Naive thymus-derived CD4-positive, alpha-beta T cell (primary cell): ENCODE measurements at places on chromosomes 5 and 9. TPM values are rescaled to one million over a fixed set of nuclear protein-coding genes. Genes with fewer than 3 reads are reported as not detected.
A peak's percentile ranks its signal among the peaks of the same experiment; 100 is the strongest.

EGFL7 gene
- 0.97 and 1.3 TPM in 2 replicates for total RNA-seq

ZNF483 gene
- total RNA-seq = 3.0 and 4.9 TPM in 2 replicates

EQTN gene
- not detected for total RNA-seq

CBY3 gene
- not detected for total RNA-seq

IER5L gene
- total RNA-seq = 3.8 TPM

PHYHD1 gene
- 1.5 TPM for total RNA-seq

CCNI2 gene
- 41.9 and 44.9 TPM in 2 replicates for total RNA-seq

MFAP3 gene
- 30.6 TPM for total RNA-seq

FKTN gene
- total RNA-seq = 10.8 TPM

FAM120AOS gene
- total RNA-seq = 47.2 TPM

WDR55 gene
- total RNA-seq = 47.6 TPM

- H3K4me1 ChIP-seq = no peaks in the 10 kb centered on the region
- peaks cover under 1% of the 10 kb centered on the region for H3K36me3 ChIP-seq
- H3K27ac ChIP-seq = no peak overlapping the region
These were observed 163.5 kb downstream of the SEMA6A start for GRCh38 chr5:116411101-116411571.

GRCh38 chr9:27701016-27701415 lies 127.7 kb upstream of the C9orf72 start:
- DNase-seq = no peak
- H3K27me3 ChIP-seq = no peaks in the 10 kb centered on the region
- no peaks in the 10 kb centered on the region for H3K36me3 ChIP-seq
- H3K4me1 ChIP-seq = no peaks in the 10 kb centered on the region
- H3K4me3 ChIP-seq = no peak overlapping the region

- no peak overlapping the region for H3K27ac ChIP-seq
- DNase-seq = no peak
- peaks cover 2% of the 10 kb centered on the region for H3K4me1 ChIP-seq
- H3K4me3 ChIP-seq = no peak overlapping the region
- H3K36me3 ChIP-seq = no peaks in the 10 kb centered on the region
These were observed 98.6 kb upstream of the IER5L start for GRCh38 chr9:129276486-129277230.

DNA sequence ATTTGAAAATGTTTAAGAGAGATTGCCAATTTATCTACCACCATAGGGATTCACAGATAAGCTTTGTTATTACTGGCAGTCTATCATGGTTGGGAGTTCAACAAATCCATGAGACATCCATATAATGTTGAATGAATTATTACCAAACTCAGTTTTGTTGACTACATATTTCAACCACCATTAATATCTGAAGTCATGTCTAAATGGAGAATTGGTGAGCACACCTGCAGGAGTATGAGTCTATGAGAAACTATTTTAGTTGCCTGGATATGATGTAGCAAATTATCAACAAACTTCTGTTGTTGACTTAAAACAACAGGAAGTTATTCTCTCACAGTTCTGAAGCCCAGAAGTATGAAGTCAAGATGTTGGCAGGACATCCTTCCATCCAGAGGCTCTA lies 126.8 kb upstream of the FBXL7 start:
- H3K27me3 ChIP-seq = no peaks in the 10 kb centered on the region
- no peaks in the 10 kb centered on the region for H3K4me1 ChIP-seq
- no peak for DNase-seq
- no peaks in the 10 kb centered on the region for H3K36me3 ChIP-seq
- no peak overlapping the region for H3K4me3 ChIP-seq

- H3K27ac ChIP-seq = no peak overlapping the region
- no peaks in the 10 kb centered on the region for H3K27me3 ChIP-seq
- no peaks in the 10 kb centered on the region for H3K36me3 ChIP-seq
- no peak for DNase-seq
- no peak overlapping the region for H3K4me3 ChIP-seq
These were observed 226.4 kb downstream of the DCP2 start for GRCh38 chr5:113202746-113203716.

GRCh38 chr5:140642718-140643117 lies 3.5 kb downstream of the TMCO6 start:
- no peak overlapping the region for H3K4me3 ChIP-seq
- no peak for DNase-seq
- peaks cover 40% of the 10 kb centered on the region for H3K36me3 ChIP-seq
- no peak overlapping the region for H3K27ac ChIP-seq
- H3K4me1 ChIP-seq = peaks cover 16% of the 10 kb centered on the region
- no peaks in the 10 kb centered on the region for H3K27me3 ChIP-seq

GRCh38 chr5:159385536-159385935 lies 55.2 kb upstream of the IL12B start:
- no peaks in the 10 kb centered on the region for H3K36me3 ChIP-seq
- DNase-seq = no peak
- H3K27ac ChIP-seq = no peak overlapping the region
- H3K4me1 ChIP-seq = no peaks in the 10 kb centered on the region
- no peak overlapping the region for H3K4me3 ChIP-seq

DNA sequence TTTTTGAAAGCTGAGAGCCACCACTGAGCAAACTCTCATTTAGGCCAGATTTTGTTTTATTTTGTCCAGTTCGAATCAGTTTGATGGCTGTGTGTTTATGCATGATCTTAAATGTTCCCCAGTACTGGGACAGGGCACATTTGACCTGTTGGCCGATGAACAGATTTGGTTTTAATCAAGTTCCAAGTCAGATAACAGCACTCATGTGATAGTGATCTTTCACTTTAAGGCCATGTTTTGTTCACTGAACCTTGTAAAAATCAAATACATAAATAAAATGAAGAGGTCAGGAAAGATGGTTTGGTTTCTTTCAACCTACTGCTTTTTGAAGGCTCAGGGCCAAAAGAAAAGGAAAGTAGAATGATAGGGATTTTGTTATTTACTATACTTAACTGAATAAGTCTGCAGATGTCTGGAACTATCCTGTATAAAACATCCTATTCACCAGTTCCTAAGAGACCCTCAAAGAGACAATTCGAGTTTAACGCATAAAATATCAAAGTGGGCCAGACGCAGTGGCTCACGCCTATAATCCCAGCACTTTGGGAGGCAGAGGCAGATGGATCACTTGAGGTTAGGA lies 77.2 kb downstream of the PGM5 start:
- no peaks in the 10 kb centered on the region for H3K27me3 ChIP-seq
- no peaks in the 10 kb centered on the region for H3K36me3 ChIP-seq
- H3K4me3 ChIP-seq = no peak overlapping the region
- no peaks in the 10 kb centered on the region for H3K4me1 ChIP-seq

- no peaks in the 10 kb centered on the region for H3K36me3 ChIP-seq
- no peak for DNase-seq
- H3K4me1 ChIP-seq = no peaks in the 10 kb centered on the region
- H3K27me3 ChIP-seq = no peaks in the 10 kb centered on the region
These were observed 542.4 kb upstream of the RGMB start for GRCh38 chr5:98231089-98231488.

DNA sequence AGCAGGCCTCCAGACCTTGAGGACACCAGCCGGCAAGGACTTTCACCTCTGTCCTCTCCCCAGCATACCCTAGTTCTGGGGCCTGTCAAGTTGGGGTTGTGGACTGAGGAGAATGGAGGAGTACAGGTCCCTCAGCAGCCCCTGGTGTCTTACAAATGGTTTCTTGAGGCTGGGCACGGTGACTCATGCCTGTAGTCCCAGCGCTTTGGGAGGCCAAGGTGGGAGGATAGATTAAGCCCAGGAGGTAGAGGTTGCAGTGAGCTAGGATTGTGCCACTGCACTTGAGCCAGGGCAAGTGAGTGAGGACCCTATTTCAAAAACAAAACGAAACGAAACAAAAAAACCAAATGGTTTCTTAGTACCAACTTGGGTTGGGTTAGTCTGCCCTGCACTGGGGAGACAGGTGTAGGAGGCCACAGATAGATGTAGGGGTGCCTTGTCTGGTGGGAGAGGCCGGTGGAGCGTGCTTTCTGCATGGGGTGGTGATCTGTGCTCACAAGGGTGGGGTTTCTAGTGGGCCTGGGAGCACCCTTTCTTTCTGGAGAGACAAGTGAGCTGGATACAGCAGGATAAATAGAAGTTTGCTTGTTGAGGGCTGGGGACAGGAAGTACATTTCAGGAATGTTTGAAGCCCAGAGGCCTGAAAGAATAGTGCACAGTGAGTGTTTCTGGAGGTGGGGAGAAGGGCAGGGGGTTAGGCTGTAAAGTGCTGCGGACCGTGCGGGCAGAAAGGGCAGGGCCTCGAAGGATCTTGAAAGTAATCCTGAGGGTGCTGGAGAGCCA lies 37.7 kb upstream of the PSD2 start:
- DNase-seq = no peak
- peaks cover 13% of the 10 kb centered on the region for H3K4me1 ChIP-seq
- H3K27me3 ChIP-seq = peaks cover 3% of the 10 kb centered on the region
- H3K4me3 ChIP-seq = no peak overlapping the region
- H3K27ac ChIP-seq = no peak overlapping the region
- no peaks in the 10 kb centered on the region for H3K36me3 ChIP-seq

DNA sequence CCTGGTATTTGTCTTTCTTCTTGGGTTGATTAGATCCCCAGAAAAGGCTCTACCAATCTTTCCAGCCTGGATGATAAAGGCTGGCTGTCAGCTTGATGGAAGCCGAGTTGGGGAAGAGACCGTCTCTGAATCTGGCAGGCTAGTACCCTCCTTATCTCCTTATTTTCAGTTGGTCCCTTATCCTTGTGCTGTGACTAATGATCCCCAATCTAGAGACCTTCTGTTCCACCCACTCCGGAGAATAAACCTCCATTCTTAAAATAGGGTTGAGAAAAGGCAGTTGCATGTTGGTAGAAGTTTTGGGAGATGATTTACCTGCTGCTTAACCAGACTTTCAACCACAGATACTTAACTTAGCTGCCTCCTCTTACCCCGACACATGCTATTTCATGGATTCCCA lies 52.3 kb downstream of the PRKACG start:
- no peak overlapping the region for H3K27ac ChIP-seq
- H3K36me3 ChIP-seq = no peaks in the 10 kb centered on the region
- DNase-seq = no peak
- H3K4me3 ChIP-seq = no peak overlapping the region

GRCh38 chr9:99114049-99114440 lies 9.1 kb downstream of the TGFBR1 start:
- no peaks in the 10 kb centered on the region for H3K36me3 ChIP-seq
- H3K4me1 ChIP-seq = peaks cover 81% of the 10 kb centered on the region
- DNase-seq = no peak
- H3K27ac ChIP-seq = peak overlapping the region; percentile 34

- H3K4me3 ChIP-seq = no peak overlapping the region
- no peaks in the 10 kb centered on the region for H3K36me3 ChIP-seq
- no peaks in the 10 kb centered on the region for H3K27me3 ChIP-seq
- H3K4me1 ChIP-seq = no peaks in the 10 kb centered on the region
- DNase-seq = no peak
These were observed 1074.9 kb upstream of the DMAC1 start for GRCh38 chr9:8874482-8874881.

GRCh38 chr5:126808521-126808988 lies 31.6 kb downstream of the LMNB1 start:
- no peak overlapping the region for H3K4me3 ChIP-seq
- no peak for DNase-seq
- H3K27me3 ChIP-seq = no peaks in the 10 kb centered on the region
- peaks cover 11% of the 10 kb centered on the region for H3K4me1 ChIP-seq
- H3K27ac ChIP-seq = no peak overlapping the region

DNA sequence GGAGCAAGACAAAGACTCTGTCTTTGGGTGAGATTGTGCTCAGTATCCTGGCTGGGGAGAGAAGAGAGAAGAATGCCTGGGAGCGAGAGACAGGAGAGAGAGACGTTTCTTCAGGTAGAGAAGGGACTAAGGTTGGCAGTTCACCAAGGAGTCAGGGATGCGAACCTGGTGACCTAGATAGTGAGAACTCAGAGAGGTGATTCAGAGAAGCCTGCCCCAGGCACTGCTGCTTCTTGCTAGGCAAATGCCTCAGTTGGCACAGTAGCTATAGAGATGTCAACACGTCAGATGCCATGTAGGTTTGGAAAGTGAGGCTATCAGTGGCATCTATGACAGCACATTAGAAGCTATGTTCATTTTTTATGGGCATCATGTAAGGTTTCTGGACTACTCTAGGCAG lies 231.6 kb upstream of the VLDLR start:
- no peak for DNase-seq
- H3K4me3 ChIP-seq = no peak overlapping the region
- H3K4me1 ChIP-seq = no peaks in the 10 kb centered on the region
- H3K36me3 ChIP-seq = no peaks in the 10 kb centered on the region
- H3K27ac ChIP-seq = no peak overlapping the region

- H3K36me3 ChIP-seq = no peaks in the 10 kb centered on the region
- DNase-seq = no peak
- no peaks in the 10 kb centered on the region for H3K27me3 ChIP-seq
- no peak overlapping the region for H3K4me3 ChIP-seq
These were observed 148.2 kb upstream of the KLF4 start for GRCh38 chr9:107637421-107638420.

DNA sequence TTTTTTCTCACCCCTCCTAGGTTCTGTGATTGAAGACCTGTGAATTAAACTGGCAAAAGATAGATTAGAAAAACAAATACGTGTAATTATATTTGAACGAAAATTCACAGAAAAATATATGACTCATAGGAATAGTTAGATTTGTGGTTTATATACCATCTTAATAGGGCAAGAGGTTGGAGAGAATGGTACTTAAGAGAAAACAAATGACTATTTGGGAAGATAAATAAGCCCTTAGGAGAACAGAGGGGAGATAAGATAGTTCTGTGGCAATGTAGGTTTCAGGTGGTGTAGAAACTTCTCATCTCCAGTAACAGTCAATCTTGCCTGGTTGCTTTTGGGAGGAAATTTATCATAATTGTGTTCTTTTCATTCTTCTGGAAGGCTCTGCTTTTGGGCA lies 122.0 kb downstream of the PRDM9 start:
- H3K27me3 ChIP-seq = no peaks in the 10 kb centered on the region
- H3K4me3 ChIP-seq = no peak overlapping the region
- no peak for DNase-seq
- no peak overlapping the region for H3K27ac ChIP-seq
- H3K4me1 ChIP-seq = no peaks in the 10 kb centered on the region

- DNase-seq = no peak
- no peaks in the 10 kb centered on the region for H3K36me3 ChIP-seq
- H3K4me1 ChIP-seq = no peaks in the 10 kb centered on the region
These were observed 23.3 kb downstream of the COX7C start for GRCh38 chr5:86640998-86641397.

DNA sequence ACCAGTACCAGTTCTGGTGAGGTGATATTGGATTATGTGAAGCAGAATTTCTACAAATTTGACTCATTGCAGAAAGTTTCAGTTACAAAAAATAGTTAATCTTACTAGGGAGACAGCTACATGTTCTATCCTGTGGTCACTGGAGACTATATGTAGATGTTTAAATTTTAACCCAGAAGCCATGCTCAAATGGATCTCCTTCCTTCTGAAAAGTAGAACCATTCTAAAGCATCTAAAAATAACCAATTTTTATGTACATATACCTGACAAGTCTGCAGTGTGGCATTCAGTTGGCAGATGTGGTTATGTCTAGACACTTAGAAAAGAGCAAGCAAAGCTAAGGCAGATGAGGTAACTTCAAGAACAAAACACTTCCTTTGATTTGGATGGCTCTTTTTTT lies 65.5 kb upstream of the POU4F3 start:
- no peak for DNase-seq
- H3K36me3 ChIP-seq = peaks cover 47% of the 10 kb centered on the region
- H3K4me1 ChIP-seq = no peaks in the 10 kb centered on the region
- no peak overlapping the region for H3K27ac ChIP-seq
- no peak overlapping the region for H3K4me3 ChIP-seq

GRCh38 chr5:40332970-40333369 lies 346.7 kb upstream of the PTGER4 start:
- H3K27me3 ChIP-seq = no peaks in the 10 kb centered on the region
- no peak overlapping the region for H3K27ac ChIP-seq
- DNase-seq = no peak
- H3K4me1 ChIP-seq = peaks cover 42% of the 10 kb centered on the region
- no peaks in the 10 kb centered on the region for H3K36me3 ChIP-seq
